ENCODE measurements at places on chromosomes 16 and 17.

GRCh38 chr16:57299009-57299718, 14.7 kb upstream of the PLLP start:
- DNase-seq: no peak

DNA sequence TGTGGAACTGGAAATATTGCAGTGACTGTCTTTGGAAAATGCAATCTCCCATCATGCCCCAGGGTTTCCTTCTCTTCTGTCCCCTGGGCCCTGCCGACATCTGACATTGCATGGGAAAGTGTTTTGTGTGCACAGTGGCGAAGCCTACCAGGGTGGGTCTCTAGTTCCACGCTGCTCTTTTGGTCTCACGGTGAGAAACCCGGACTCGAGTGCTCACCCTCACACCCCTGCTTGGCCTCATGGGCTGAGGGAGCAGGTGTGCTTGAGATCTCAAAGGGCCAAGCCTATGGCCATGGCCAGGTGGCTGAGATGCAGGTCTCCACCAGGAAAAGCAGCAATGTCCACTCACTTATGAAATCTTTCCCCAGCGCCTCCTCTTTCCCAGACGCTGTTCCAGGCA, 32.0 kb downstream of the SPNS3 start:
- no peak for DNase-seq

- no peak for DNase-seq
Measured at GRCh38 chr16:20259541-20259940, 67.8 kb downstream of the GP2 start.

DNA sequence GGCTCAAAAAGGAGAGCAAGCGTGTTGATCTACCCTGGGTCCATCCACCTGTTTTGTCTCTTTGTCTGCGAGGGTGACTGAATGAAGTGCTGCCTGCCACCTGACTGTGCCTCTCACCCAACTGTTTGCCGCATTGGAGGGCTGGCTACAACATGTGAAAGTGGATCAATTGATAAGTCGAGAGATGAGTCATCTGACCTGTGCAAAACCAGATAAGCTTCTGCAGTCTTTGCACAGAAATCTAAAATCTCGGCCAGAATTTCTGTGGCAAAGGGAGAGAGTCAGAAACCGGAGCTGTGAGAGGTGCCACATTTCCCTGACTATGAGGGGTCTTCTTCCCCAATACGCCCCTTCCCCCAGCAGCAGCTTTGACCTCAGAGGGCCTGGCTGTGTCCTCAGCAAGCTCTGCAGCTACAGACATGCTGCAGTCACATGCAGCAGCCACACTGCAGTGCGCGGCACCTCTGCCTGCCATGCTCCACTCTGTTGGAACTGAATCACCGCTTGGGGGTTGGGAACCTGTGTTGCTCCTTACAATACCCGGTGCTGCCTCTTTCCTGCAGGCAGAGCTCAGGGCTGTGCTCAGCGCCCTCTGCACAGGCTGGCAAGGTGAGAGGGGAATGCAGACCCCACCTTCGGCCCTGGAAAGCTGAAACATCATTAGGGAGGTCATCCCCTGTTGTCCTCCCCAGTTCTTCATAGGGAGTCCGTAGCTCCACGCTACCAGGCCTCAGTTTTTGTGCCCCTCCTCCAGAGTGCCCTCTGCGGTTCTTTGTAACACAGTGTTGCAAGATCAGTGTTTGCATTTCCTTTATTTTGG, 16.2 kb upstream of the HAS3 start:
- no peak for DNase-seq

DNA sequence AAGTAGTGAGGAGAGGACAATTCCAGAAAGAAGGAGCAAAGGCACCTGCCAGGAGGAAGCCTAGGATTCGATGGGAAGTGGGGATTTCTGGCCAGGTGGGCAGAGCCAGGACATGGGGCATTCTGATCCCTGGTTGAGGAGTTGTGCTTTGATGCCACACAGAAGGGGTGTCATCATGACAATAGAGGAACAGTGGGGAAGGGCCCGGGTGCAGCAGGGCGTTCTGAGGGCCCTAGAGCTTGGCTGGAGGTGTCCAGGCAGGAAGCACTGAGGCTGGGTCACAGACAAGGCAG, 4.3 kb downstream of the EVPLL start:
- DNase-seq: no peak

GRCh38 chr16:22109258-22109898, 17.0 kb downstream of the VWA3A start:
- DNase-seq: no peak

GRCh38 chr17:60525328-60525684, 736 bp downstream of the APPBP2 start:
- no peak for DNase-seq

- no peak for DNase-seq
Measured at GRCh38 chr17:6191405-6192324, 121.5 kb downstream of the WSCD1 start.

DNA sequence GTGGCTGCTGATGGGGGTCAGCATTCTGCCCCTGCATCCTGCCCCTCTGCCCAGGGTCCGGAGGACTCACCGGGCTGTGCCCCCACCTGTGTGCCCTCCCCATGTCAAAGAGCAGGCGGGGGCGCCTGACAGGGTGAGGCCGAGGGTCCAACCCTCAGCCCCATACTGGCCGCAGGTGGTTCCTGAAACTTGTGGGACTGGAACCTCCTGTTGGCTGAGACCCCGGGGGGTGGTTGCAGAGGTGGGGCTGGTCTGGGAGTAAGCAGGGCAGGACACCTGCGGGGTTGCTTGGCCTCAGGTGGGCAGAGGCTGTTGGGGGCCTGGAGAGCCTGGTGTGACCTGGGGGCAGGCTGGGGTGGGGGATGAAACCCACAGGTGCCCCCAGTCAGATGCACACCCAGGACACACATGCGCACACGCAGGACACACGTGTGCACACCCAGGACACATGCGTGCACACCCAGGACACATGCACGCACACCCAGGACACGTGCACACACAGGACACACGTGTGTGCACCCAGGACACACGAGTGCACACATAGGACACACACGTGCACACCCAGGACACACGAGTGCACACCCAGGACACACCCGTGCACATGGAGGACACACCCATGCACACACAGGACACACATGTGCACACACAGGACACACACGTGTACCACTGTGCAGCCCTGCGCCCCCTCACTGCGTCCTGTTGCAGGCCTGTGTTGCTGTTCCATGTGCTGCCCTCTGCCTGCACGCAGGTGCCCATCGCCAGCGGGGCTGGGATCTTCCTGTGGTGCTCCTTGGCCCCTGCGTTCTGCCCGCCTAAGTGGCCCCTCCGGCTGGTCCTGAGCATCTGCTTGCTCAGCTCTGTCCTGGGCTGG, 31.4 kb downstream of the SOX8 start:
- DNase-seq: no peak

DNA sequence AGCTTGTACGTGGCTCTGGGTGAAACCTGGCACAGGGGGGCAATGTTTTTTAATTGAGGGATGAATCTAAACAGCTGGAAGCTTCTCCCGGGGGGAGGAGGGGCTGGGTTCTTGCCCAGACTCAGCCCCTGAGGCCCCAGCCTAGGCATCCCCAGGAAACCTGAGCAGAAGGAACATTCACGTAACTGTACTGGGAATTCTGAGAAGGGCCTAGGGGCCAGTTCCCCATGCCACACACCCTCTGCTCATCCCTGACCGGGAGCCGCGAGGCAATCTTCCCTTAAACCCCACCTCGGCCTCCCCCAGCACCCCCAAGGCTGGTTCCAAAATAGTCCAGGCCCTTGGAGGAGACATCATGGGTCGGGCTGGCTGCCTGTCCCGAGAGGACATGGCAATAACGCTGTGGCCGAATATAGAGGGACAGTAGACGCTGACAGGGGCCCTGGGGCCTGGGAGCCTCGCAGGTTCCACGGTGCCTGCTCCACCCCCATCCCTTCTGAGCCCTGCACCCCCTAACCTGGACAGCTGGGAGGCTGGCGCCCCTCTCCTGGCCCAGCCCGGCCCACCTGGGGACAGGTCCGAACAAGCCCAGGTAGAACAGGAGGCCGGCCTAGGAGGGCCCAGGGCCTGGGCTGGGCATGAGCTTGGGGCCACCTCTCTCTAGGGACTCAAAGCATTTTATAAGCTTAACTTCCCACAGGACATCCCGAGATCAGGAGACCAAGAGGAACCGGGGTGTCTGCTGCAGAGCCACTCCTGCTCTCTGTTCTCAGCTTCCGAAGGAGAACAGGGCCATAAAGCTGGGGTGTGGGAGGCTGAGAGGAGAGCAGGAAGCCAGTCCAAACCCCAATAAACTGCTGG, 83.2 kb upstream of the TOB1 start:
- DNase-seq: no peak

GRCh38 chr16:53784291-53784690, 80.3 kb downstream of the FTO start:
- no peak for DNase-seq

DNA sequence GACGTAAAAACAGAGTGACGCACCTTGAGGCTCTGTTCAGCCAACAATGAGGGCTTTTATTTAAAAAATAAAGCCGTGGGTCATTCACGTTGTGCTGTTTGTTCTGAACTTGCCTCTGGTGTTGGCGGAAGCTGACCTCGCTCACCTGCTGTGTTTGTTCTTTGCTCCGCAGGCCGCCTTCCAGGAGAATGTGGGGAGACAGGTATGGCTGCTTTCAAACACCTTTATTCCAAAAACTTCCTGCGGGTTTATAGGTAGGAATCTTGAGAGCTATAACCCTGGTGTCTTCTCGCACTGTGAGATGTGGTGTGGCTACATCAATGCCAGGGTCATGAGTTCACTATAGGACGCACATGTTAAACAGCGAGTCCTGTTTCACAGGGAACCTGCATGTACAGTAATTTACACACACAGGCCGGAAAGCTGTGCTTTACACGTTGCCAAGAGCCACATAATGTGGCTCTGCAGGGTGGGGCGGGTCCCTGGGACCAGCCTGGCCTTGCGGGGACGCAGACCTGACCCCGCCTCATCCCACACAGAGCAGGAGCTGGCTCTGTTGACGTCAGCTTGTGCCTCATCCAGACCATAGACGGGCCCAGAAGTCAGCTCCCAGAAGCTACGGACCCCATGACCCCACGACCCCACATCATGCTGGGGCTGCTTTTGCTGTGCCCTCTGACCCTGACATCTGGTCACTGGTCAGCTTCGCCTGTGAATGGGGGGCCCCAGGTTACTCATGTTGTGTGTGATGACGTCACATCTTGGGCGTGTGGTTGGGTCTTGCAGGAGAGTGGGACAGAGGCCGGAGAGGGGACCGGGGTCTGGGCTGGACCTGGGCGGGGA, 49.9 kb upstream of the ZNF750 start:
- DNase-seq: no peak

DNA sequence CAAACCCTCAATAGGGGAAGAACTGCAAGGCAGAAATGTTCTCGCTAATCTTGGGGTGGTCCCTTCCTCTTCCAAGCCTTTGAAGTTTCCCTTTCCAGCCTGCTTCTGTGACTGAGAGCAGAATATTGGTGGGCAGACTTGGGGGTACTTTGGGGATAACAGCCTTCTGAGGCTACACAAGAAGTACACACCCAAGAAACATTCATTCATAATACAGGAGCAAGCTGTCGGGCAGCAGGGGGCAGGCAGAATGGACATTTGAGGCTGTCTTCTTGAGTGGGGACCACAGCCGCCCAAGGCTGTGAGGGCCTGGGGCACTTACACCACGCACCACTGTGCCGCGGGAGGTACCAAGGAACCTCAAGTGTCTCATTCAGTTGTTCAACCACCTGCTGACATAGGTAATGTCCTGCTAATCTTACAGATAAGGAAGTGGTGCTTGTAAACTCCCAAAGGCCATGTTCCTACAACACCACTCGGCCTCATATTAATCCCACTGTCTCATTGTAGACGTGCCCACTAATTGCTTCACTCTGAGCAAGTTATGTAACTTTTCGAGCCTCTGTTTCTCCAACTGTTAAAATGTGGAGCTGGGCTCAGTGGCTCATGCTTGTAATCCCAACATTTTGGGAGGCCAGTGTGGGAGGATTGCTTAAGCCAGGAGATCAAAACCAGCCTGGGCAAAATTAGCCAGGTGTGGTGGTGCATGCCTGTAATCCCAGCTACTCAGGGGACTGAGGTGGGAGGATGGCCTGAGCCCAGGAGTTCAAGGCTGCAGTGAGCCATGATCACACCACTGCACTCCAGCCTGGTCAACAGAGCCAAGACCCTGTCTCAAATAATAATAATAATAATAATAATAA, 2.5 kb upstream of the MRPS23 start:
- no peak for DNase-seq

Measured in stimulated activated naive B cell treated with anti-CD40 and anti-IgM and Interleukin-4, amounts not matched to agents 10 μg/mL and 1 μg/mL and 100 μg/mL, for 72 hours (primary cell).